Iris pigment epithelial cell (primary cell): ENCODE measurements at places on chromosomes 1 and 21.

DNA sequence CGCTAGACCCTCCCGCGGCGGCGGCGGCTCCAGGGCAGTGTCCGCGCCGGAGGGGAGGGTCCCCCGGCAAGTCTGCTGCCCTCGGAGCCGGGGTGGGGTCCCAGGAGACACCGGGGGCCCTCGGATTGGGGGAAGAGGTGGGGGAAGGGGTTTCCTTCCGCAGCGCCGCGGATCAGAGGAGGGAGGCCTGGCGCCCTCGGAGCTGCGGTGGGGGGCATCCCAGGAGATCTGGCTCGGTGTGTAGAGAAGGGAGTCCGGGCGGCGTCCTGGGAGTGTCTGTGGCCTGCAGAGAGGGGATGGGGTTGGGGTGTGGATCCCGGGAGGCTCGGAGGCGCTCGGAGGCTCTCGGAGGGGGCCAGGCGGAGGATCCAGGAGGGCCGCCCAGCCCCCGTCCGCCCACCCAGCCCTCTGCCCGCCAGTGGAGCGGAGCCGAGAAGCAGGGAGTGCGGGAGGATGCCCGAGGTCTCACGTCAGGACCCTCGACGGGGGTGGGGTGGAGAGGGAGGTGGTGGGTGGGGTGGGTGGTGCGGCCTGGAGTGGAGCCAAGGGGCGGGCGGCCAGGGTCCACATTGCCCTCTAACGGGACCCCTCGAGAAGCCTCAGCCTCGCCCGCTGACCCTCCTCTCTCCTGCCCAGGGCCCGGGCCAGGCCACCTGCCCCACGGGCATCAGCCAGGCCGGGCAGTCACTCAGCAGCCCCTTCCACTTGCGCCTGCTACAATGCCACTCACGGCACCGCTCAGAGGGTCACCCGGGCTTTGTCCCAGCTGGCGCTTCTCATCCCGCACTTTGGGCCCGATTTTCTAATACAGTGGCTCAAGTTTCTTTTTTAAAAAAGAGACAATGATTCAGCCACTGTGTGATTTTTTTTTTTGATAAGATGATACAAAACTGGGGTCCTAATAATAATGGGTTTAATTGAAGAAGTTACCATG, 60.2 kb upstream of the ARHGEF16 start:
- DNase-seq, result no peak

DNA sequence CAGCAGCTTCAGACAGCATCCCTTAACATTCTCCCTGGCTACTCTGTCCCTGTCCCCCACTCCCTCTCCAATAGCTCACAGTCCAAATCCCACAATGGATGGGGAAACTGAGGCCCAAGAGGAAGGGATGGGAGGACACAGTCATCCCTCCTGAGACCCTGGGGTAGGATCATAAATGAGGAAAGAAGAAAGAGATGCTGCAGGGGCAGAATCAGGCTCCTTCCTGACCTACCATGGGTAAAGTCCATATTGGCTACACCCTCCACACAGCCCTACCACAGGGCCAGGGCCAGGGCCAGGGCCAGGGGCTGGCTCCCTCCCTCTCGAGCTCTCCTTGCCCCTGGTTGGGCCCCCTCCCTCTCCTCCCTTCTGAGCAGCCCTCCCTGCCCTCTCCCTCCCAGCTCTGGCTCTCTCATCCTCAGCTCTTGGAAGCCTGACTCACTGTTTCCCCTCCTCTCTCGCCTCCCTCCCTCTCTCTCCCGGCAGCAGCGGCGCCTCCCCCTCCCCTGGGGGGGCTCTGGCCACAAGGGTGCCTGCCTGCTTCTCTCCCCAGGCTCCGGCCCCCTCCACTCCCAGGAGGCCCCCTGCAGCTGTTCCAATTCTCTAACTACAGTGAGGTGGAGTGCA, 4.9 kb downstream of the AHDC1 start:
- peak; percentile 87 for DNase-seq

DNA sequence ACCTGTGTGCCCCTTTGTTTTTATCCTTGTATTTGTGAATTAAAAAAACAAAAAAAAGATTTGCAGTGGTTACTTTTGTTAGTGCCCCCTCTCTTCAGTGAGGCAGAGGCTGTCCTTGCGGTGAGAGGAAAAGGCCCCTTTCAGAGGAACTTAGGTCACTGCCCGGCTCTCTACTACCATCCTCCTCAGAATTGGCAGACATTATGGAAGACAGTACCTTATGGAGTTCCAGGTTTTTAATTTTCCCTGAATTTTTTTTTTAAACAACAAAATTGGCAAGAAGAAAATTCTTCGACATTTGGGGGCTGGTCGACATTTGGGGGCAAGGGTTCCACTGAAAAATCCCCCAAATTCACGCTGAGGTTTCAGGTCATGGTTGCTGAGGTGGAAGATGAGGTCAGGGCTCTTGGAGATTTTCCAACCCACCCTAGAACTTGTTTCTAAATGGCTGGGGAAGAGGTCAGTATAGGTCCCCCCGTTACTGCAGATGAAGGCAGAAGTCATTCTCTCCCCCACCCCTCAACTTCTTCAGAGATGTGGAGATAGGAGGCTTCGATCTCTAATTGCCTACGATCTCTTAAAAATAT, 5.3 kb downstream of the RXFP4 start:
- no peak for DNase-seq

DNA sequence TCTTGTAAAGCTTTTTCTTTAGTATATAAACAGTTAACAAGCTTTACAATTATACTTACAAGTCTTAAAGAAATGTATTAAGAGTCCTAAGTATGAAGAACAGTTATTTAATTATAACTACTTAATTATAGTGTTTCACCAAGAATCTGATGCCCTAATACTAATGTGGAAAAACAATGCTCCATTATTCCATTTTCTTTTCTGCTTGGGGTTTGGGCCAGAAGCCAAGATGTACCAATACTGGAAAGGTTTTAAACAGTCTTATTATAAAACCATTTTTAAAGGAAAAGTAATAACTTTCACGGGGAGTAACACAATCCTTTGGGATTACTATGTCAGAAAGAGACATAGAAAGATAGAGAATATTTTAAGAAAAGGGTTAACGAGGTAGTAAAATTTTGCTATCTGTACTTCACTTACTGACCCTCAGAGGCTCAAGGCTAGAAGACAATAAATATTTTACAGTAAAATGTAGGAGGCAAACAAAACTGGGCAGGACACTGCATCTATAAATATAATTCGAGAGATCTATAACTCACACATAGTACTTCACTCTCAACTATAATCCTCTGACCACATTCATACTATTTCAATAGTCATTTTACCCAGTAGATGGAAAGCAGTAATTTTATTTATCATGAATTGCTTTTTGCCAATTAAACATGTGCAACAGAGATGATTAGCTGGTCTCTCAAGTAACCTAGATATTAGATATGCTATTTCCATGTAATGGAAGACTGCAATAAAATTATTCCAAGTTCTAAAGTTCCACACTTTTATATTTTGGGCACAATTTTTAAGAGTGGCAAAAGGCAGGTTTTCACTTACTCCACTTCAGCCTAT, 63.9 kb downstream of the LTN1 start:
- DNase-seq, result no peak

DNA sequence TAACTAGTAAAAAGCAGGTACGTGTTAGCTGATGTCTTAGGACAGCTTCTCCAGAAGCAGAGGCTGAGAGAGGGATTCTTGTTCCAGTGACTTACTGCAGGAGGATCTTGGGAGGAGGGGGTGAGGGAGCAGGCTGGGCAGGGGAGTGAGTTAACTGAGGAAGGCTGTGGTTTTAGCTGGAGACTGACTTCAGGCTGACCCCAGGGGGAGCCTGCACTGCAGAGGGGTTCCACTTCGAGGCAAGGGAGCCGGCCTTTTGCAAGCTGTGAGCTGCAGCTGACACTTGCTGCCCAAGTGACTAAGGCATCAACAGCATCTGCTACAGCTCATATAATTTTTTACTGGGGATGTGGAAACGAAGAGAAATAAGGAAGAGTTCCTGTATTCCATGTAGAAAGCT, 50.4 kb upstream of the SOD1 start:
- no peak for DNase-seq

- DNase-seq, result no peak
These were observed 5.5 kb downstream of the PGLYRP4 start for GRCh38 chr1:153343040-153343681.

- DNase-seq, result no peak
These were observed 290.5 kb downstream of the DSCAM start for GRCh38 chr21:40556442-40556968.

- peak; percentile 34 for DNase-seq
These were observed 1.1 kb downstream of the PLXNA2 start for GRCh38 chr1:208242941-208243526.

GRCh38 chr1:241593186-241593585, 47.0 kb downstream of the CHML start:
- DNase-seq, result no peak

DNA sequence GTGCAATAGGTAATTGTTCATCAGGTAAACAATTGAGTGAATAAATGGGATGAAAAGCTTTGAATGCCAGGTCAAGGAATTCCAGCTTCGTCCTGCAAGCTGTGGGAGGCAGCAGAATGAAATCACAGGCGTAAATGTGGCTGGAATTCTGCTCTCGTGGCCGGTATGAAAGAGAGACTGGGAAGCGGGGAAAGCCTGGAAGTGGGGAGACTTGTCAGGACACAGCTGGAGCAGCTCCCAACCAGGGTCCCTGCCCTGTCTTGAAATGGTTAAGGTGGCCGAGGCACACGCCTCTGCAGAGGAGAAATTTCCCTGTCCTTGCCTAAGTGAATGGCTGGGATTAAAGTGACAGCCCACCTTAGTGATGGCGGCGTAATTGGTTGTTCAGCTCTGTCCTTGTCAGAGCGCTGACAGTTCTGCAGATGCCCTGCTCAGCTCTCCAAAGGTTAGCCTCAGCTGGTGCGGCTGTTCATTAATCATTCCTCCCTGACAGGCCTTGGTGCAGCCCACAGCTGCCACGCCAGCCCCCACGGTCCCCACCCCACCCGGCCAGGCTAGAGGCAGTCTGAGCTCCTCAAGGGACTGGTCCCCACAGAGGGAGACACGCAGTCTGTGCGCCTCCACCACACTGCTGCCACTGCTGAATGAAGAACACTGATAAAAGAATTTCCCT, 398.3 kb upstream of the POU3F1 start:
- no peak for DNase-seq

- DNase-seq, result no peak
These were observed 3.7 kb downstream of the LENEP start for GRCh38 chr1:154996966-154997701.

GRCh38 chr1:67312615-67313014, 4.9 kb downstream of the IL12RB2 start:
- no peak for DNase-seq

GRCh38 chr1:65165269-65165993, 17.4 kb downstream of the AK4 start:
- DNase-seq, result no peak

GRCh38 chr1:245444945-245445344, 290.2 kb downstream of the KIF26B start:
- no peak for DNase-seq
